Progenitor cell of endocrine pancreas (in vitro differentiated cells): ENCODE measurements at places on chromosomes 3 and 15.

DNA sequence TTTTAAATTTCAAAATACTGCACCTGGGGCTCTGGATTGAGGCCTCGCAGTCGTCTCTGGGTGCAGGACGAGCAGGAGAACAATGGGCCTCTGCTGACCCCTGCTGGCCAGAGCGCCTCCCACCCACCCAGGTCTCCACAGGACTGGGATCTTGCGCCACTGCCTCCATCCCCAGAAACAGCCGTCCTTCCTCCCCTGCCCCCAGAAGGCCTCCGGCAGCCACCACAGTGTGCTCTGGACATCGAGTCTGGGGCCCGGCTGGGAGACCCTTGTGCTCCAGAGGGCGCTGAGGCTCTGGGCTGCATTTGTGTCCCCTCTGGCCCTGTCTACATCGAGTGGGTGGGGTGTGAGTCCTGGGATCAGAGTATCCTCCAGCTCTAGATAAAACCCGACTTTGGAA lies 6.7 kb upstream of the ACSBG1 start:
- DNase-seq, result peak; percentile 87

DNA sequence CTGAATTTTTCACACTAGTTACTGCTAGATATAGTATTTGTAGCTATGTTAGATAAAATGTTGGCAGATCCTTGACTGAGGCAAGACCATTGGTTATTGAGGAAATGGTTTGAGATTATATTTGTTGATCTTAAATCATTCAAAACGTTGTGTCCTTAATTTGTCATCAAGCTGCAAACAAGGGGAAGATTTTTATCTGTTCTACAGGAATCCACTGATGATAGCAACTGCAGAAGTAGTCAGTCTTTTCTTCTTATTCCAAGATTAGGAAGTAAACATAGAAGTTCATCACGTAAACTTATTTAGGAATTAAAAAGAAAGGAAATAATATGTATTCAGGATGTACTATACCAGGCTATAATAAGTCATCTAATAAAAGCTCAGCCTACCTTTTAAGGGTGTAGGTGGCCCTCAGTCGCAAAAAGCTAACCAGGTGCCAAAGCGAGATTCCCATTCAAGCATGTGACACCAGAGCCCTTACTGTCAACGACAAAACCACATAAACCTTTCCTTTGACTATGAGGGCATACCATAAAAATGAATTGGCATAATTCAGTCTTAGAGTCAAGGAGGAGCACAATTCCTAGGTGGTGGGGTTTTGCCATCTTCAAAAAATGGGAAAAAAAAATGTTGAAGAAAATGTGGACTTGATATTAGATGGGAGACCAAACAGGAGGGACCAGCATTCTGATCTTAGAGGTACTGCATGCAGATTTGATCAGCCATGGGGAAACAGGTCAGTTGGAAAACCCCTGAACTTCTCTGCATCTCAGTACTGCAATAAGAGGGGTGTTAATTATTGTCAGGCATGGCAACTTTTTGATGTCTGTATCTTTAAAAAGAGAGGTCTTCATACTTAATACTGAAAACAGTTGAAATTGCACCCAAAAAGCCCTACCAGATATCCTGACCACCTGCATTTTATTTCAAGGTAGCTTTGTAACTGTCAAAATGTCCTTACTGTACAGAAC lies 212.5 kb upstream of the UBE2E1 start:
- no peak for DNase-seq

DNA sequence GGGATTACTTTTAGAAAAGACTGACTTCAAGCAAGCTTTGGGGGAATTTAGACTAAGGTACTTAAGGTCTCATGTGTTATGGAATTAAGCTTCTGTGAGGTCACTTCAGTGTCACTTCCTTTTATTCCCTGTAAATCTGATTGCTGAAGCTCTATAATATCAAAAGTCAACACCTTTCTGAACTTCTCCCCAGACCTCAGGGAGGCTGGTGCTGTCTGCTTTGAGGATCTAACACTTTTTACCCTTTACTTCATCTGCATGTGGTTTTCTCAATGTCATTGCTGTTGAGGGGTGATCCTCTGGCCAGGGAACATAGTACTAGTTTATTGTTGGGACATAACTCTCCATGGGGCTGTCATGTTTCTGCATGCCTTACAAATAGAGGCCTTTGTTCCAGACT lies 41.8 kb upstream of the RASGRF1 start:
- no peak for DNase-seq

DNA sequence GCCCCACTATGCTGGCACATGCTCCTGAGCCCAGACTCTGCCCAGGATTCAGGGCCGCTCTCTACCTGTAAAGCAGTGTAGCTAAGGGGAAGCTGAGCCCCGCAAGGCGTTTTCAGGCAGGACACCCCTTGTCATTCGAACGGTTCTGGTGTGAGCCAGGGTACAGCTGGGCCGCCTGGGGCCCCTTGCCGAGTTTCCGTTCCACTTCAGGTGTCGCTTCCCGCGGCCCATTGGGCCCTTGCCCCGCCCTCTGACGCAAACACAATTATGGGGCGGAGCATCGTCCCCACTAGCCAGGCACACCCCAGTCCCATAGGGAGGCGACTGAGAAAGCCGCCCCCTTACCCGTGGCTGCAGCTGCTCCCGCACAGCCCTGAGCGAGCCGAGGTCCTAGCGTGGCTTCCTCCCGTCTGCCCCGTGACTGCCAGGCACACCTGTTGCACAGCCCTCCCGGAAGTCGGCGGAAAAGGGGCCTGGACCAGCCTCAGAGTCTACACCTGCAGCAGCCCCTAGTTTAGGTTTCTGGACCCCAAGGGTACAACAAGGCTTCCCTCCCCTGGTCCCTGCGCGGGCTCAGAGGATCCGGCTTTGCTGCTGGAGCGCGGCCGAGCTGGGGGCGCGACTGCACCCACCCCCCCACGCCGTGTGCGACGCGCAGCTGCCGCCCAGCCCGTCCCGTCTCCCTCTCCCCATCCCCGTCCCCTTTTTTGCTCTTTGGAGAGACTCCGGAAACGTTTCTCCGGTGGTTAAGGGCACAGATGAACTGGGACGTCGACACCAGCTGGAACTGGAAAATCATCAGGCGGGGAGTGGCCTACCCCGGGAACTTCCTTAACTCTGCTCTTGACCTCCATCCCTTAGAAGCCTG lies at the start of gene PLSCR2:
Gene PLSCR2, minus strand, starts transcription at position 412 of the 868 bp plus-strand sequence. CDS start 9,657 bp downstream, outside the sequence.
- no peak for DNase-seq

DNA sequence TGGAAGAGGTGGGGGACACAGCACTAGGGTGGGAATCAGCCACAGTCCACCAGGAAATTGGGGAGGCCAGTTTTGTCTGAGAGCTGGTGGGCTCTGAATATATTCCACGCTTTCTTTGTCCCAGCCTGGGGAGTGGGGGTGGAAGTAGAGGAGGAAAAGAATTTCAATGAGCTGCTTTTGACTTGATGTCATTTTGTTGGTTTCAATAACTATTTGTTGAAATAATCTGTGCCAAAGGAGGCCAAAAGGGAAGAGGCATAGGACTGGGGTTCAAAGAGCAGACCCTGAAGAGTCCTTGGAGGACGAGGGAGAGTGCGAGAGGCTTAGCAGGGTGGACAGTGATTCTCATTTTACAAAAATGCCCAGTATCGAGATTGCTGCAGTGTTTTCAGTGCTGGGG lies 262.3 kb downstream of the SHQ1 start:
- DNase-seq, result no peak

DNA sequence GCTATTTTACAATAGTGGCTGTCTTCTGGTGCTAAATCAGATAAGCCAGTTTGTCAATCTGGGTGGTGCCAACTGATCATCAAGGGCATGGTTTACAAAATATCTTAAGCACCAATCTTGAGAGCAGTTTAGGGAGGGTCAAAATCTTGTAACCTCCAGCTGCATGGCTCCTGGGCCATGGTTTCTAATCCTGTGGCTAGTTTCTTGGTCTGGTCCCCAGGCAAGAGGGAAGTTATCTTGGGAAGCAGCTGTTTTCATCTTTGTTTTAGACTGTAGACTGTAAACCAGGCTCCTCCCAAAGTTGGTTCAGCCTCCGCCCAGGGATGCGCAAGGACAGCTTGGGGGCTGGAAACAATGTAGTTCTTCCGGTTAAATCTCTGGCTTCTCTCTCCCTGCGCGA lies 166.8 kb downstream of the IL1RAP start:
- DNase-seq, result no peak

DNA sequence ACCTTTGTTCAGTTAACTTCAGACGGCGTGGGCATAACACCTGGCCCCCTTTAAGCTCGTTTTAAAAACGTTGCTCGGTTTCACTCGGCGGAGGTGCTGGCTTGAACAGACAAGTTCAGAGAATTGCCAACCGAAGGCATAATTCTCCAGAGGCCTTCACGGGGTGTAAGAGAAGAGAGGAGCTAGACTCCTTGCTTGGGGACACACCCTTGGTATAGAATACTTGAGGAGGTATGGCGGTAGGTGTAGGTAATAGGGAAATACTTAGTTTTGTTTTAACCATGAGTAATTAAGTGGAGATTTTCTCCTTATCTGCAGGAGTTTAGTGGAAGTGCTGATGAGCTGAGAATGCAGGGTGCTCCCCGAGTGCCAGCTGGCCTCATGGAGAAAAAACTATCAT lies 921 bp downstream of the FBXL2 start:
- no peak for DNase-seq

- no peak for DNase-seq
These were observed 376.4 kb upstream of the GBE1 start for GRCh38 chr3:82137861-82138260.

- no peak for DNase-seq
These were observed 15.9 kb downstream of the IL17RB start for GRCh38 chr3:53862241-53862640.

GRCh38 chr3:73591286-73591800 lies 33.4 kb downstream of the PDZRN3 start:
- no peak for DNase-seq

DNA sequence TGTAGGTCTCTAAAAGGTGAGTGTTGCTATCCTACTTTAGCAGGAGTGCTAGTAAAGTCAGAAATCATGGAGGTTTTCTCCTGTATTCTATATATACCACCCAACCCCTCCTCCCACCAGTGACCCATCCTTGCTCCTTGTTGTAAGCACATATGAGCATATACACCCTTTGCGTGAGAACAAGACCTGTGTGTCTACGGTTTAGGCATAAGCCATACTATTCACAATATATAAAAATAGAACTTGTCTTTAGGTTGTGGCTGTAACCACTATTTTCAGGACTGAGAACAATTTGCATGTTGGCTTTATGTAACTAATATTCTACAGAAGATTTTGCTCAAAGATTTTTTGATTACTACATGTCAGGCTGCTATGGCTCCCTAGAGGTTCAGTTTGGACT lies 59.1 kb upstream of the TOP2B start:
- DNase-seq, result no peak

DNA sequence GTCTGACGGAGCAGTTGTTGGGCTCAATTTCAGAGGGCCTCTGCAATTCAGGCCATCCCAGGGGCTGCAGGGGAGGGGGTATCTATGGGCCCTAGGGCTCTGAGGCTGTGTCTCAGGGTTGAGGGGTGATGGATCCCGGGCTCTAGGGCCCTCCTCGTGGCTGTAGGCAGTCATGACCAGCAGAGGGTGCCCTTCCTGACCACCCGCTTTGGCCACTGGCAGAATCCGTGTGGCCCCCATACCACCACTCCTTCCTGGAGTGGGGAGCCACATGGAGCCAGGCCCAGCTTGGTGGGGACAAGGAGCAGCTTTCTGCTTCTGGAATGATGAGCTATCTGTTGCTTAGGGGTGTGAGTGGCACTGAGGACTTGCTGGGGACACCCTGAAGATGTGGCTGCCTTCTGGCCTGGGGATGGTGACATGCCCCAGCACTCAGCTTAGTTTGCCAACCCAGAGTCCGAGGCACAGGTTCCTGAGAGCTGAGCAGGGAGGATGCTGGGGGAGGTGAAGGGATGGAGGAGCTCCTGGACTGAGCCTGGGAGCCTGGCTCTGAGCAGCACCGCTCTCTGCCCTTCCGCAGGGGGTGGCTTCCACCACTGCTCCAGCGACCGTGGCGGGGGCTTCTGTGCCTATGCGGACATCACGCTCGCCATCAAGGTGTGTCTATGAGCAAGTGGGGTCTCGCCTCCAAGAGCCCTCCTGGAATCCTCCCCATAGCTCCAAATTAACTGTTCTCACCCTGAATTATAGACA lies 20.2 kb downstream of the HDAC11 start:
- DNase-seq, result no peak

DNA sequence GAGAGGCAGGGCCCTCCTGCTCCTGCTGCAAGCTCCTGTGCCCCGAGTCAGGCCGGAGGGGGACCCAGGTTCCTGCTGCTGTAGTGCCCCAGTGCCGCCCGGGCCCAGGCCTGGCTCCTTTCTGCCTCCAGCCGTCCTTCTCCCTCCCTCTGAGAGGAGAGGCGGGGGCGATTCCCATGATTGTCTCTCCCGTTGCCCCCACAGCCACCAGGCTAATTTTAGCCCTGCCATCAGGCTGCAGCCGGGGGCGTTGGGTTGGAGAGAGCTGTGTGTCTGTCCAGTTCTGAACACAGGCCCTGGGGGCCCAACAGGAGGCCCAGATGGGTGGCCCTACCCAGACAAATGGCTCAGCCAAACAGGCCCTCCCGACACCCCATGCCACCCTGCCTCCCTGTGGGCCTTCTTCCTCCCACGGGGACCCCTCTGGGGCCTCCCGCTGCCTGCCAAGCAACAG lies 214.8 kb downstream of the TBC1D2B start:
- no peak for DNase-seq

DNA sequence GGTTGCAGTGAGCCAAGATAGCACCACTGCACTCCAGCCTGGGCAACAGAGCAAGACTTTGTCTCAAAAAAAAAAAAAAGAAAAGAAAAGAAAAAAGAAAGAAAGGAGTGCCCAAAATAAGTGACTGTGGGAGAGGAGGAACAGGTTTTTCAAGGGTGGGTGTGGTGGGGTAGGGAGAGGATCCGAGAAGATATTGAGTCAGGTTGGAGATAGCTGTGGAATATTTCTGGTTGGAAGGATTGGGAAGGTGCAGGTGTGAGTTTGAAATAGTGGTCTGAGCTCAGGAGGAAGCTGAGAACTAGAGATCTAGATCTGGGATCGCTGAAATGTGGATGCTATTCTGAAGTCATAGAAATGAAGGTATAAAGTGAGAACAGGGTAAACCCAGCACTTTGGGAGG lies 7.8 kb downstream of the SCAMP2 start:
- DNase-seq, result no peak

- DNase-seq, result no peak
These were observed 53.7 kb downstream of the MAGI1 start for GRCh38 chr3:65984975-65985374.

DNA sequence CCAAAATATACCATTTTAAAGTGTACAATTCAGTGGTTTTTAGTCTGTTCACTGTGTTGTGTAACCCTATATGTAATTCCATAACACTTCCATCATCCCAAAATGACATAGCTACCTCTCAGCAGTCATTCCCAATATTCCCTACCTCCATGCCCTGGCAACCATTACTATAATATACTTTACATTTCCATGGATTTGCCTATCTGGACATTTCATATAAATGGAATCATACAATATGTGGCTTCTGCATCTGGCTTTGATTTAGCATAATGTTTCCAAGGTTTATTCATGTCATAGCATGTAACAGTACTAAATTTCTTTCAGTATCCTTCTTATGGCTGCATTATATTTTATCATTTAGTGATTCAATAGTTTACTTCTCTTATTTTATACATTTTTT lies 25.3 kb downstream of the FAM98B start:
- DNase-seq, result no peak
